ENCODE measurements at places on chromosomes 13 and 19.

DNA sequence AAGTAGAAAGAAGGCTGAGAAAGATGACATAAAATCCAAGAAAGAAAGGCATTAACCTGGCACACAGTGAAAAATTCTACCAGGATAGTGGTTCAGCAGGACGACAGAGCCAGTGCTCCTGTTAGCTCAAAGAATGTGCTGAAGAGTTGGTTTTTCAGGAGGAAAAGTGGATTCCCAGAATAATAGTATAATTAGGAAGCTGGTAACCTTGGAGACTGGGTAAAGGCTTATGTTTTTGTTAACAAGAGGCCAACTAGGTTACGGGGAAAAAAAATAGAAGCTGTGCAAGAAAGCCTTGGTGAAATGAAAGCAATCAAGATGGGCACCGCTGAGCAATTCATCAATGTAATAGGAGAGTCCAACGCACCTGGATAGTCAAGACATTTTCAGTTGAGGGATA is 54.7 kb downstream of the SLC15A1 start:
- no peak for DNase-seq

DNA sequence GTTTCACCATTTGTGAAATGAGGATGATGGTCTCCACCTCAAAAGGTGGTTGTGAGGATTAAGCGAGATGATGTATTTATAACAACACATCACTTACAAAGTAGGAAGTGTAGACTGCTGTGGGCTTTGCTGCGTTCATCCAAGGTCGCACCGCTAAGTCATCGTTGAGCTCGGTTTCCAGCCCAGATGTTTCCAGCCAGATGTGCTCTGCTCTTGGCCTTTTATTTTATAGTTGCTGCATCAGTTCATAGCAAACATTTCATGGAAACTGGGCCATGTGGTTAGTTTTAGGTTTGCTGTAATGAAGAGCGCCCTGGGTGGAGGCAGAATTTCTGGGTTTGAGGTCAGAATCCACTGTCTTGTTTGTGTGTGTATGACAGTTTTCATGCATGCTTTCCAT is 76.5 kb upstream of the RNF113B start:
- no peak for DNase-seq

DNA sequence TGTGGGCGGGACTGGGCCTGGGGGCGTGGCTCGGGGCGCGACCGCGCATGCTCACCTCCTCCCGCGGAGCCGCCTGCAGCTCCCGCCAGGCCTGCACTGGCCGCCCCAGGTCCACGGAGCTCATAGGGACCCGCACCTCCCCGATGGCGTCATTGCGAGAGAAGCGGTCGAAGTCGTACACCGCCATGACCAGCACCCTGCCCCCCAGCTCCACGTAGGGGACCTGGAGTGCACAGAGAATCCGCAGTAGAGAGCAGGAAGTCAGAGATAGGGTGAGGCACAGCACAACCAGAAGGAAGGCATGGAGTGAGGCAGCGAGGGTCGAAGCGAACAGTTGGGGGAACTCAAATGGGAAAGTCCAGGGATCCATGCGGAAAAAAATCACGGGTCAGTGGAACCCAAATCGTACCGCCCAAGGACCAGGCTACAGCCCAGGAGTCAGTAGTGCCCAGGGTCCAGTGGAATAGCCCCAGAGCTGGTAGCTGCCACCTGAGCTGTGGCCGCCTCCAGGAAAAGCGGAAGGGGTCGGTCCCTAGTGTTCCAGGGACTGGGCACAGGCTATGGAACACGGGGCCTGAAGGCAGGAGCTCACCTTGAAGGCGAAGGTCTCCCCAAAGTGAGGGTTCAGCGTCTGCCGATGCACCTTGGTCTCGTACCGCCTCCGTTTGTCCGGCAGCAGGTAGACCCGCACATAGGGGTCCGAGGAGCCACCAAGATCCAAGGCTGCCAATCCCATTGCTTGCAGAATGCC is 4.8 kb downstream of the SYT5 start:
- DNase-seq = no peak

GRCh38 chr19:2341982-2342381 is 13.5 kb downstream of the SPPL2B start:
- no peak for DNase-seq

GRCh38 chr13:45301263-45301662 is 39.7 kb downstream of the TPT1 start:
- no peak for DNase-seq

- DNase-seq = no peak
These were observed 1.1 kb downstream of the CNOT3 start for GRCh38 chr19:54138489-54139256.

DNA sequence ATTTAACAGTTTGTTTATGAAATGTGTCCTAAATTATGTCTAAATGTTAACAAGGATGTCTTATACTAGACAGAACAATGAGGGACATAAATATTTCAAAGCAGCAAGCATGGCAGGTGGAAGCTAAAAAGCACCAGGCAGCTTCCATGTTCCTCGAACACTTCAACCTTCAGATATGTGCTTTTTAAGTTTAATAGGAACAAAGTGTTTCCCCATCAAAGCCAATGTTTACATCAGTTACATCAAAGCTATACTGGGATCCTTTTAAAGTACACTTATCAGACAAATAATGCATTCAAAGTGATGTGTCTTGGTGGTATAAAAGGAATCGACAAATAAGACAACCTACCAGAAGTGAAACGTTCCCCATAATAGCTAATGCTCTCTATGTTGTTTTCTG is 2841.1 kb upstream of the PCDH20 start:
- DNase-seq = no peak

DNA sequence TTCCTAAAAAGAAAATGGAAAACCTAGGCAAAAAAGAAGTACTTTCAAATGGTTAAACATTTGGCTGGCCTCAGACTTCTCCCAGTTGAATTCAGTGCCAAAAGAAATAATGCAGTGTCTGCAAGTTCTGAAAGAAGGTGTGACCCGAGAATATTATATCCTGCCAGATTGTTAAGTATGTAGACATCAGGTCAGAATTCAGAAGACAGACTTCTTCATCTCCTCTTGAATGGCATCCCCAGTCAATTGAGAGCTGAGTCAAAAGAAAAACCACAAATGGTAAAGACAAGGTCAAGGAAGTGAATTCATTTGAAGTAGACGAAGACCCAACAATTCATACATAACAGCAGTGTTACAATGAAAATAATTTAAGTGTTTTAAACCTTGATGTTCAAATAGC is 194.5 kb downstream of the NBEA start:
- no peak for DNase-seq

- DNase-seq = no peak
These were observed 16.8 kb downstream of the EPN1 start for GRCh38 chr19:55691561-55692481.

- DNase-seq = no peak
These were observed 10.3 kb downstream of the PDE4A start for GRCh38 chr19:10430505-10431253.
